ENCODE measurements at places on chromosomes 4 and X.

DNA sequence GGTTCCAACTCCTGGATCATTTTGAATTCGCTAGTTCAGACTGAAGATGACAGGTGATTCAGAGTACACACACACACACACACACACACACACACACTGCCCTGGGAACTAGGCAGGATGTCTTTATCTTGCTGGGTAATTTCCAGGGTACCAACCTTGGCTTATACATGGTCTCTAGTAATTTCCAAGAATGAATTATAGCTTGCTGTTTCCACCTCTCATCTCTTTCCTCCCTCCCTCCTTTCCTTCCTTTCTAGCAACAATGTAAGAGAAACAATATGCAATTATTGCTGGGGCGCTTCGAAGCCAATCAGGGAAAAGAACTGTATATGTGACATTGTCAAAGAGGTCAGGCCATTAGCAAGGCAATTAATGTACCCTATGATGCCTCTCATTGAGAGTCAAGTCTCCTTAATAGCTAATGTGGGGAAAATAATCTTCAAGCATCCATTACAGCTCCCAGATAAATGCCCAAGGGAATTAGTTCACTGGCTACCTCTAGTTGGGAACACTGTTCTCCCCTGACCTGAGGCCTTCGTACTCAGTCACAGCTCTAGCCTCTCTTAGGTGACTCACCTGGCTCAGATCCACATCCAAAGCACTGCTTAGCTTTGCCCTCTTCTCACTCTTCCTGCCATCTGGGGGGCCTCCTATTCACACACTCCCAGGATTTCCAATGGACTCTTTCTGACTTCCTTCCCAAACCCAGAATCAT, 311.5 kb downstream of the PPP1R2C start:
- DNase-seq: no peak

DNA sequence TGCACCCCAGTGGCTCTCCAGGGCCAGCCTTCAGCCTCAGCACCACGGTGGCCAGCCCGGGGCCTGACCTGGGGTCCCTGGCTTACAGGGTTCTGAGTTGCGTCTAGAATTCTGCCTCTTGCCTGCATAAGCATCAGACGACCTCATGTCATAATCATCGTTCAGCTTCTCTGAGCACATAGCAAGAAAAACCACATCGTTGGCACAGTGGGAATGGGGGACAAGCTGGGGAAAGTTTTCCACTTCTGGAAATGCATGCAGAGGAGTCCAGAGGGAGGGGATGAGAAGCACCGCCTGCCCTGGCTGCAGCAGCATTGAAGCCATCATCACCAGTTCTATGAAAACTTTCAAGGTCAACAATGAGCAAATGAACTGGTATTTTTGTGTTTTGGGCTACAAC, 441.0 kb upstream of the FRG1 start:
- DNase-seq: no peak

GRCh38 chr4:86506591-86506990, 87.5 kb upstream of the PTPN13 start:
- DNase-seq: no peak

- no peak for DNase-seq
Measured at GRCh38 chrX:8042304-8042703, 115.1 kb upstream of the PNPLA4 start.

- DNase-seq: no peak
Measured at GRCh38 chrX:28586286-28586685, 960 bp upstream of the IL1RAPL1 start.
